Stimulated activated CD8-positive, alpha-beta memory T cell treated with anti-CD3 and anti-CD28 coated beads, Interleukin-15, amount 100 ng/mL, for 24 hours (primary cell): ENCODE measurements at places on chromosomes 5 and 9.

- no peak for DNase-seq
Observed at GRCh38 chr9:20553558-20554149, 68.6 kb downstream of the MLLT3 start.

DNA sequence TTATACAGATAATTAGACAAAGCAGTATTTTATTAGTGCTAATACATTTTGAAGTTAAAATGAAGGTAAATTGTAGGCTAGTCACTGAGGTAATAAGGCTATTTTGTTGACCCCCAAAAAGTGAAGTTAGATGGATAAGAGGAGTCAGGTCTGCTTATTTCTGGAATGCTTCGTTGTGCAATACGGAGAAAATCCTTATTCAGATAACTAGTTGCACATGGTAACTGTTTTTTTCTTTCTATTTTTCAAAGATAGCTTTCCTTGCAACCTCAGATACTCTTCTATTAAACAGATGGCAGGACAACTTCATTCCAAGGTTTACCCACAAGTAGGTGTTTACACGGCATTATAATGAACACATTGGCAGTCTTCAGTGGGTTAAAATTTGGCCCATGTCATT lies 101.1 kb downstream of the TMEM174 start:
- DNase-seq, result no peak

- no peak for DNase-seq
Observed at GRCh38 chr9:69347607-69348006, 22.6 kb downstream of the ENTREP1 start.

DNA sequence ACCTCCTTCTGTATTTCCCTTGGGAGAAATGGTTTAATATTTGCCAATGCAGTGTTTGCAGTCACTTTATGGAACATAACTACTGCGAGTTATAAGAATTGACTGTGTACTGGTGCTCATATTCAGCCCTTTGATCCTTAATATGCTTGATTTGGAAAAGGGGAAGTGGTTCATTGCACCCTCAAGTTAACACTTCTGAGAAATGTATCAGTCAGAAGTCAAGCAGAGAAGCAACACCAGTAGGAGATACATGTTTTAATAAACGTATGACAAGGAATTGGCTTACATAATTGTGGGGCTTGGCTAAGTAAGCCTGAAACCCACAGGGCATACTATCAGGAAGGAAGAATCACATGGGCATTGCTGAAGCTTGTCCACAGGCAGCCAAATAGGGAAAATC lies 131.0 kb upstream of the SPRY4 start:
- DNase-seq, result no peak

DNA sequence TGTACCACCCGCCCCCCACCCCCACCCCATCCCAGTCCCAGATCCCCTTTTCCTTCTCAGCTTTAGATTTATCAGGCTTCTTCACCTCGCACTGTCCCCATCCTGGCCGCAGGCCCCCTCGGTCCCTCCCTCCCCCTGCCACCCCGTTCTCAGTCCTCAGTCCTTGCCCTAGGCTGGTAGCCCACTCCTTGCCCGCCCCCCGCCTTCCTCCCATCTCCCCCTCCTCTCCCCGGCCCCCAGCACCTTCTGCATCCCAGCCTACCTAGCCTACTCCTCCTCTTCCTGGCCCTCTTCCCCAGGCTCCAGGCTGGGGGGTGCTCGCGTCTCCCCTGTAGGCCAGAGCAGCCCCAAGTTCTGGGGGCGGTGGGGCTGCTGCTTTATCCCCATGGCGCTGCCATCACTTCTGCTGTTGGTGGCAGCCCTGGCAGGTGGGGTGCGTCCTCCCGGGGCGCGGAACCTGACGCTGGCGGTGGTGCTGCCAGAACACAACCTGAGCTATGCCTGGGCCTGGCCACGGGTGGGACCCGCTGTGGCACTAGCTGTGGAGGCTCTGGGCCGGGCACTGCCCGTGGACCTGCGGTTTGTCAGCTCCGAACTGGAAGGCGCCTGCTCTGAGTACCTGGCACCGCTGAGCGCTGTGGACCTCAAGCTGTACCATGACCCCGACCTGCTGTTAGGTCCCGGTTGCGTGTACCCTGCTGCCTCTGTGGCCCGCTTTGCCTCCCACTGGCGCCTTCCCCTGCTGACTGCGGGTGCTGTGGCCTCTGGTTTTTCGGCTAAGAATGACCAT lies 828 bp downstream of the NPR2 start:
- no peak for DNase-seq

DNA sequence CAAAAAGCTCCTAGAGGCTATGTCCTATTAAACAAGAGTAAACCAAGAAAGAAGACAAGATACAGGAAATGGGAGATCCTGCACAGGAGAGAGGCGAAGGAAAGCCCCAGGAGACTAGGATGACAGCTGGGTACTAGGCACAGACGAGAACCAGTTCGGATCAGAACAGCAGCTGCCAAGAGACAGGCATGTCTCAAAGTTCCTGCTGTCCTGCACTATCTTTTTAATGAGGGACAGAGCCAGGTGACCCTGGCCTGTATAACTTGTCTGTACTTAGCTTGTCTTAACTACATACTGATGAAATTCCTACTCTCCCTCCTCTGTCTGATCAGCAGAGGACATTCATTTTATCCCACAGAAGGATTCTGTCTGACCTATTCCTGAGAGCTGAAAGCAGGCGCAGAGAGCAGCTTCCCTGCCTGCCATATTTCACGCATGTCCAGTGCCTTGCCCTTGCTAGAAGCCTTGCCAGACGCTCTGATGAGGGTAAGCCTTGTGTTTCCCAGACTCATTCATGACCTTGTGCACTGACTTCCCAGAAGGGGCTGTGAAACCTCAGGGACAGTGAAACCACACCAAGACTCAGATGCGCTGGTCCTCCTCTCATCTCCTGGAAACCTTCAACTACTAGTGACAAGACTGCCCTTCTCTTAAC lies 24.7 kb downstream of the TSC1 start:
- no peak for DNase-seq

GRCh38 chr9:91884696-91885687 lies 65.0 kb downstream of the ROR2 start:
- no peak for DNase-seq

GRCh38 chr9:80873861-80874260 lies 815.5 kb downstream of the TLE1 start:
- DNase-seq, result no peak

- DNase-seq, result no peak
Observed at GRCh38 chr9:4507306-4508130, 17.2 kb downstream of the SLC1A1 start.

DNA sequence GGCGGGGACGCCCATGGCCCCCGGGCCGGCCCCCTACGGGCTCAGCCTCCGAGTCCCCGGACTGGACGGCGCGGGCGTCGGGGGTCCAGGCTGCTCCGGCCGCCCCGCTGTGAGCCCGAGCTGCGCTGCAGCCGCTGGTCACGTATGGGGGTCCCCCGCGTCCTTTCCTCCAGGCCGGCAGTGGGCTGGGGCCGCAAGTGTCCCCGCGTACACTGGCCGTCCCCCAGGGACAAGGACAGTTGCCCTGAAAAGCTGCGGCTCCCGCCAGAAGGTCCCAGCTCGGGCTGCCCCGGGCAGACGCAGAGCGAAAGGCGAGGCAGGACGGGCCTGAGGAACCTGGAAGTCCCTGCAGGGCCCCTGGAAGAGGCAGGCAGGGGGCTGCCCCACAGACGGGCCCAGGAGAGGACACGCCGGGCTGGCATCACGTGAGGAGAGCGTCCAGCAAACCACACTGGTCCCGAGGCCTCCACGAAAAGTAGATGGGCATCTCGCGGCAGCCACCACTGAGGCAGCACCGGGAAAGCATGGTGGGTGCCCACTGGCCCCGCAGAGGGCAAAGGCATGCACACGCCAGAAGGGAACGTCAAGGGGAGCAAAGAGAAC lies 3.3 kb upstream of the NKD2 start:
- no peak for DNase-seq

GRCh38 chr5:106880656-106881055 lies 790.1 kb downstream of the EFNA5 start:
- no peak for DNase-seq

DNA sequence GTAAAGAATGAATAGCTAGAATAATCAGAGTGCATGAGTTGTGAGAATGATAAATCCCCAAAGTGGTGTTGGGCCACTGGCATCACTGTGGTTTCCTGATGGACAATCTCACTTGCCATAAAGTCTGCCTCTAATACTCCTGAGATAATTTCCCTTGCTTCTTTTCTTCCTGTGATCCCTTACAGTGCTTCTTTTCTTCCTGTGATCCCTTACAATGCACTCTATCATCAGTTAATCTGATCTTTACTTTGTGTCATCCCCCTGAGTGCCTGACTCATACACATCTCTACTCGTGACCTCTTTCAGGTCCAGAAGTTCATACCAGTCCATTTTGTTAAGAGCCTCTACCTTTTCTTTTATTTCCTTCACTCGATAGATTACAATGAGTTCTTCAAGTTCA lies 418.3 kb downstream of the HCN1 start:
- DNase-seq, result no peak

GRCh38 chr5:150377964-150378694 lies 20.6 kb downstream of the TCOF1 start:
- DNase-seq, result no peak

GRCh38 chr5:52861368-52861767 lies 73.7 kb downstream of the ITGA1 start:
- no peak for DNase-seq

DNA sequence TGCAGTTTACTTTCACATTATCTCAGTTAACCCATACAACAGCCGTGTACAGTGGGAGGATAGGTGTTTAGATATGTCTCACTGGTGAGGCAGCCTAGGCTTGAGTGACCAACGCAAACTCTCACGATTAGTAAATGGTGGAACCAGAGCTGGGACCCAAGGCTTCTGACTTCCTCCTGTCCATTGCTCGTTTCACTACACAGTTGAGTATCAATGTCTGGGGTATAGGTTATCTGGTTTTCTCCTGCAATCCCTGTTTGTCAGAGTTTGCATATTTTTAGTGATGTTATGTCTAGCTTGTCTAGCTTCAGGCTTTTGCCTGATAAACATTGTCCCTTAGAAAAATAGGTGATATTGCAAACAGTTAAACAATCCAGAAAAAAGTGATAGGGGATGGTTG lies 62.6 kb downstream of the NUP214 start:
- no peak for DNase-seq

GRCh38 chr5:174464504-174465165 lies 259.7 kb upstream of the MSX2 start:
- no peak for DNase-seq

DNA sequence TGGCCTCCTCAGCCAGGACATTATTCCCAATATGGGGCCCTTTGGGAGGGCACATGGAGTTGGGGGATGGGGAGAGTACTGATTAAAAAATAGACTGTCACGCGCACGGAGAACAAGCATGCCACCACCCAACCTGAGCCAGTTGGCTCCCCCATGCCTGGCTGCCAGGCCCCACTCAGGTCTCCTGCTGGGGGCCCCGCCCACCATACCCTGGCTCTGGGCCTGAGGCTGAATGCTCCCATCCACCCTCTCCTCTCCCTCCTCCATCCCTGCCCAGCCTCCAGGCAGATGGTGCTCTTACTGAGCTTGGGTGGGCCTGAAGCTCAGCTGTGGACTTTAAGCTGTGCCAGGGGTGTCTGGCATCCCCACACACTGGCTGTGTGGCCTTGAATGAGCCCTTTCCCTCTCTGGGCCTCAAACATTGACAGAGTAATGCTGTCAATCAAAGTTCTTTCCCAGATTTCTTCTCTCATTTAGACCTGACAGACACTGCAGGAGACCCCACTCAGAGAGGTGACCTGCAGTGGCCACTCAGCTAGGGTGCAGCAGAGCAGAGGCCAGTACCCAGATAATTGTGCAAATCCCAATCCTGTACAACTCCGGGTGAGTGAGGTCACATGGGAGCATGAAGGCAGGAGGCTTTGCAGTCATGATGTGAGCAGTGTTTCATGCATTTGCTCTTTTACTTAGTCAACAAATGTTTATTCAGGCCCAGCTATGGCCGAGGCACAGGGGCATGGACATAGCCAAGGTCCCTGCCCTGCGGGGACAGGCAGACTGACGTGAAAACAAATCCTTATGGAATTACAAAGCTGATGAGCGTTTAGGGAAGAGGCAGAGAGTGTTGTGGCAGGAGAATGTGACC lies 9.8 kb upstream of the SYNPO start:
- no peak for DNase-seq

GRCh38 chr5:115330830-115331229 lies 34.4 kb upstream of the CCDC112 start:
- no peak for DNase-seq

DNA sequence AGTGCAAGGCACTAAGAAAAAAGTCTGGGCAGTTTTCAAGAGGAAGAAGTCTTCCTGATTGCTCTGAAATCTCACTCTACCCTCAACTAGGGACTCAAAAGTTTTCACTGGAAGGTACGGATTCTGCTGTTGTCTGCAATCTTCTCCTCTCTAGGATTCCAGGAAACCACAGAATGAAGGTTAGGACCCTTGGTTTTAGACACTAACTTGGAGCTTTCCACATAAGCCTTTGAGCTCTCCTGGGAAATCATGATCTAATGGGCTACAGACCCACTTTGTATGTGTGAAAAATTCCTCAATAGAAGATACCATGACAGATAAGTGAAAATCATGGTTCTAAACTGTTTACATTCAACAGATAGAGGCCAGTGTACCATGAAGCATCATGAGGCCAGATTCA lies 265.1 kb downstream of the PSAT1 start:
- DNase-seq, result no peak

DNA sequence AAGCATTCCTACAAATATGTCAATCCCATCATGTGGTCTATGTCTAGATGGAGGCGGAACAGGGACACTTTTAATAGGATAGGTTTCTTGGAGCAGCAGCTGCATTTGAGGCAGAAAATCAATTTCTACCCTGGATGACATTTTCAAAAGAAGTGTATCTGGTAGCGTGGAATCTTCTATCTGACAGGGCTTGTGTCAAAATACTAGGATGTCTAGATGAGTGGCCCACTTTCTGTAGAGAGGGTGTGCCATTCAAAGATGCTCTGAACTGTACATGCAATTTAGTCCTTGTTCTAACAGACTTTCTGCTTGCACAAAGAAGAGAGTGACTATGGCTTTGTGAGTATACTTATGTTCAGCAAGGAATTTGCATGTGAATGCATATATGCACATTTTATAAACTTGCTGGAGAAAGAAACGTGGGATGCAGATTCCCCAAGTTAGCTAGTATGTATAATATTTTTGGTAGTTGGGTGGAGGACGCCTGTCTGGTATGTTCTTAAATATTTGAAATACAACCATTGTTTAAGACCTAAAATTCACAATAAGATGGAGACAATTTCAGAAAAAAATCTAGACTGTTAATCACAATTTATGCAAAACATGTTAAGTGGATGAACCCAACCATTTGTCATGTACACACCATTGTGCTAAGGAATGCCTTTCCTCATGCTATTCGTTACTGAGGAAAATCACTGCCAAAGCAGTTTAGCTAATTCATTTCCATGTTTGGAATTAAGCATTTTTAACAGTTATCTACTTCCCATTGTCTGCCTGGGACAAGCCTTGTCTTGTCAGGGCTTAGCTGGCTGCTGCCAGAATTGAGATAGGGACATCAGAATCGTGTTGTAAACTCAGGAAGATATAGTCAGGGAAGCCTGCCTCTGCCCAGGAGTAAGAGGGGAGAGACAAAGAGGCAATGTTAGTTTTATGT lies 129.1 kb upstream of the MEF2C start:
- no peak for DNase-seq
